Non-pigmented ciliary epithelial cell (primary cell): ENCODE measurements at places on chromosomes 5 and 9.

GRCh38 chr5:154345255-154345952 is 100.4 kb upstream of the SAP30L start:
- no peak for DNase-seq

- DNase-seq, result no peak
Measured at GRCh38 chr5:156715287-156715686, 134.8 kb upstream of the PPP1R2B start.

DNA sequence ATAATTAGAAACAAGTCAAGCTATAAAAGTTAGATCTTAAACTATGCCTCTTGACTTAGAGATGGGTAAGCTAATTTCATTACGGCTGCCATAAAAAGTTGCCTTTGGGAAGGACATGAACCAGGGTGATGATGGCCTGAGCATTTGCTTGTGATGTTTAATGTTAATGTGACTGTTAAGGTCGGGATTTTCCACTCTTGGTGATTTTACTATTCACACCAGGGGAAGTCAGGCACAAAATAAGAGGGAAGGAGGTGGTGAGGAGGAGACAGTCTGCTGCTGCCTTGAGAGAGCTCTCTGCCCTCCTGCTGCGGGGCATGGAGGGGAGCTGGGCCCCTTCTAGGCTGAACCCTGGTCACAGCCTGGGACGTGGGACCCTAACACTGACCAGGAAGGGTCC is 34.4 kb downstream of the AHRR start:
- DNase-seq, result no peak

GRCh38 chr5:69404659-69405330 is 10.1 kb upstream of the MARVELD2 start:
- no peak for DNase-seq

DNA sequence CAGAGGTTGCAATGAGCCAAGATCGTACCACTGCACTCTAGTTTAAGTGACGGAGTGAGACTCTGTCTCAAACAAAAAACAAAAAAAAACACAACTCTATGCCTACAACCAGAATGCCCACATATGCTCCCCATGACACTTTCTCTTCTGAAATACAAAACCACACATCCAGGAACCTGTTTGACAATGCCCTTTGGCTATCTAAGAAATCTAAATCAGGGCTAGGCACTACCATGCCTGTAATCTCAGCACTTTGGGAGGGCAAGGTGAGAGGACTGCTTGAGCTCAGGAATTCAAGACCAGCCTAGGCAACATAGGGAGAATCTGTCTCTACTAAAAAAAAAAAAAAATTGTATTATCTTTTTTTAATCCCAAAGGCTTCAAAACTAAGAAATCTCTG is 10.6 kb downstream of the AFF4 start:
- DNase-seq, result no peak

DNA sequence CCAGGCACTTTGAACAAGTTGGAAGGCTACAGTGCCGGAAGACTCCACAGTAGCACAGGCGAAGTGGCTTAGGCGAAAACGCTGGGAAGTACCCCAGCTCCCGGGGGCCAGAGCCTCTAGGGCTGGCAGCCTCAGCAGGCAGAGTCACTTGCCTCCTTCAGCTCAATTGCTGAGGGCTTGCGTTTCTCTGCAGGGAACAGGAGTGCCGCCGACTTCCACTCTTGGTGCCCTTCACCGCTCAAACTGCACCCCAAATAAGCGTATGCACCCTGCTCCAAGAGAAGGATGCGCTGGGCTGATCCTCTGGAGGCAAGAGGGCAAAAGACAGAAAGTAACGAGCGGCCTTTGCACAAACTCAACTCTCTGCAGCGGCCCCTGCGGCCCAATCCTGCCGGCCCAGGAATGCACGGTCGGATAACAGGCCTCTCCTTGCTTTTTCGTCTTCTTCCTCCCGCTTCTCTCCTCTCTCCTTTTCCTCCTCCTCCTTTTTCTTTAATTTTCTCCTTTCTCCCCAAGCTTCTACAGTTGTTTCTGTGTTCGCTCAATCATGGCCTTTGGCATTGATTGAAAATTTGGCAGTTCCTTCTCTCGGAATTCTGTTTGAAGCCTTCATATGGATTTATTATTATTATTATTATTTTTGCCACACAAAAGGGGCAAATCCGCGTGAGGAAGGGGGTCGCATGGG is 1.1 kb upstream of the S1PR3 start:
- no peak for DNase-seq

- no peak for DNase-seq
Measured at GRCh38 chr5:27034565-27034964, 3.8 kb downstream of the CDH9 start.

DNA sequence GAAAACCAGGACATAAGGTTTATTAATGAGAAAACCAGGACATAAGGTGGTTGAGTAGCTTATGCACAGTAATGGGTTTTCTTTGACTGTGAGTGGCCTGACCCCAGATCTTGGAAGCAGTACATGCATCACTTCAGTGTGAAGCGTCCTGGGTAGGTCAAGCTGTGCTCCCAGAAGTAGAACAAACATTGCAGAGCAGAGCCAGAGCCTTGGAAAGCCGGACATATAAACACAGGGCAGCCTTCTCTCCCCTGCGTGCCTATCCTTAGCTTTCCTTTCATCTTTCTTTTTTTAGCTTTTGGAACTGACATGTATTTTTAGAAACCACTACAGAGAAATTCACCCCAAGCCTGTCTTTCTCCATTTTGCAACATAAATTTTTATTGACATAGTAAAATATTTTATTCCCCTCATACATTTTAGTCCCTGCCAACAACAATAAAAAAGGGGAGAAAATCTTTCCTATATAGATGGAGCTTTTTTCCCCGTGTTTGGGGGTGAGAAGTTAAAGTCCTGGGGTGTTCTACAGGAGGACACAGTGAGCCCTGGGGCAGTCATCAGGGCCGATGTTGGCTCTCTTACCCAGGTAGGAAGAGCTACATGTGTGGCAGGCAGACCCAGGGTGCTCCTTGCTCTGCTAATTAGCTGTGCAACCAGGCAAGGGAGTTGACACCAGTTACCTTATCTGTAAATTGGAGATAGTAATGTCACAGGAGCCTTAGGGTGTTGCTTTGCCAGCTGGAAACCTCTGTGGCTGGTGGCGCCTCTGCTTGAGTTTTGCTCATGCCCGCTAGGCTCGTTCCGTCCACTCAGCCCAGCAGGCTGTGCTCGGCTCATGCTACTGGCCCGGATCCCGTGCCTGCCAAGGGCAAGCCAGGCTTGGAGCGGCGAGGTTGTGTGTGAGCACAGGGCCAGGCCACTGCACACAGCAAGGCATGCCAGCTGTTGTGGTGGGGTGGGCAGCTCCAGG is 389.6 kb downstream of the KDM4C start:
- DNase-seq, result no peak

DNA sequence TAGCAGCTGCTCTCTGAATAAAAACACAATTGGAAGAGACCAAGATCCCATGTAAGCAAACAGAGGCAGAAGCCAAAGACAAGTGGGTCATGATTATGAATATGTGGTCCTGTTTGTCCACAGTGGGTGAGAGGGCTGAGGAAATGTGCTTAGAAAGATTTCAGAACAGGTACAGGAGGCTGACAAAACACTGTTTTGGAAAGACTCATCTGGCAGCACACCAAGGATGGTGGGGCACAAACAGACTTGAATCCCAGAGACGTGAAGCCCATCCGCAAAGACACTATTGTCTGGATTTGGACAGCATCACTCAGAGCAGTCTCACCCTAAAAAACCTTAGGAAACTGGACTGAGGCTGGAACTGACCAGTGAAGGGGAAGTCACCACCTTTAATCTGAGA is 85.0 kb downstream of the ADRB2 start:
- DNase-seq, result no peak

DNA sequence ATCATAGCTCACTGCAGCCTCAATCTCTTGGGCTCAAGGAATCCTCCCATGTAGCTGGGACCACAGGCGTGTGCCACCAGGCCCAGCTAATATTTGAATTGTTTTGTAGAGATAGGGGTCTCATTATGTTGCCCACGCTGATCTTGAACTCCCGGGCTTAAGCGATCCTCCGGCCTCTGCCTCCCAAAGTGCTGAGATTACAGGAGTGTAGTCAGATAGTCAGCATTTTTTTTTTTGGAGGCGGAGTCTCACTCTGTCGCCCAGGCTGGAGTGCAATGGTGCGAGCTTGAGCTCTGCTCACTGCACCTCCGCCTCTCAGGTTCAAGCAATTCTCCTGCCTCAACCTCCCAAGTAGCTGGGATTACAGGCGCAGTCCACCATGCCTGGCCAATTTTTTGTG is 1.6 kb upstream of the SAR1B start:
- DNase-seq, result no peak

GRCh38 chr5:154755361-154756008 is at the start of gene LARP1:
TSS of gene LARP1 (plus strand) at chr5:154755377. CDS start at chr5:154755758, 381 bp downstream.
- DNase-seq, result no peak
